ENCODE measurements at places on chromosomes 2 and 18.

- no peak for DNase-seq
These were observed 52.3 kb downstream of the TCF7L1 start for GRCh38 chr2:85185431-85185940.

DNA sequence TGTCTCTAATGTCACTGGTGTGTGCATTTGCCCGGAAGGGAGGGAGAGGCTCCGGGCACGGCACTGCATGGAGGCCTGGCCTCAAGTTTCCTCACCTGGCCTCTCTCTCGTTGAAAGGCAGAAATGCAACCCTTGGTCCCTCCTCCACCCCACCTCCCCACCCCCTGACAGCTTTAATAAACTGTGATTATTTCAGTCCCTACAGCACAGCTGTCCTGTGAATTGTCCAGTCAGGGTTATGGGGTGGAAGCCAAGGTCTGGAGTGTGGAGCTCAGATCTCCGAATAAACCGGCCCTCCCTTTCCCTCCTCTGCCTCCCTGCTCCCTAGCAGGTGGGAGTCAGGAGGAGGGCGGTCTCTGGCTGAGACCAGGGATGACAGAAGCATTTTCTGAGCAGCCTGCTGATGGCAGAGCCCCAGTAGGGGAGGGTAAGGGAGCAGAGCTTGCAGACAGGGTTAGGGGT is 199.2 kb upstream of the SMAD2 start:
- no peak for DNase-seq

- no peak for DNase-seq
These were observed 69.7 kb downstream of the ZNF521 start for GRCh38 chr18:25282282-25282681.

- no peak for DNase-seq
These were observed 64.7 kb upstream of the KLF7 start for GRCh38 chr2:207230261-207231105.

- DNase-seq: no peak
These were observed 96.0 kb downstream of the UXS1 start for GRCh38 chr2:106098081-106098480.

DNA sequence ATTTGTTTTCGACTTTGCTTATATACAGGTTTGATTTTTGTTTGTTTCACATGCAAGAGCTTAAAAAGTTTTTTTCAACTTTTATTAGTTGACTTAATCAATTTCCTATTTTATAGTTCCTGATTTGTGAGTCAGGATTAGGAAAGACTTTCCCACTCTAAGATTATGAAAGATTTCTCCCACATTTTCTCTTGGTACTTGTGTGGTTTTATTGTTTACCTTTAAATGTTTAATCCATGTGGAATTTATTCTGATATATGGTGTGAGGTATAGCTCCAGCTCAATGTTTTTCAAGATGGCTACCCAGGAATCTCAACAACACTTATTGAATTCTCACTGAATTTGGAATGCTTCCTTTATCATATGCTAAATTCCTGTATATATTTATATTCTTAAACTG is 117.8 kb upstream of the LGALSL start:
- DNase-seq: no peak

DNA sequence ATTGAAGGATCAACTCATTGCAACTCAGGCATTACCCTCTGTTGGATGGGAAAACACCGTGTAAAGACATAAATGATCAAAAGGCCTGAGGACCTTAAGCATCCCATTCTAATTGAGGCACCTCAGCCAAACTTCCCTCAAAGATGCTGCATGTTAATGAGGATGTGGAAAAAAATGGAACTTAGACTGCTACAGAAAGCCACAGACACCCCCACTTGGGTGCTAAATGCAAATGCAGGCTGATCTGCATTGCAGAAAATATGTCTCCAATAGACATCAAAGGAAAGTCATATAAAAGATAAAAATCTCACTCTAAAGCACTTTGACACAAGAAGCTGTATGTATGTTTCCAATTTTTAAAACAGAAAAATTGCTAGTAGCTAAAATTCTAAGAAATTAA is 504.7 kb downstream of the KCNJ3 start:
- DNase-seq: no peak

DNA sequence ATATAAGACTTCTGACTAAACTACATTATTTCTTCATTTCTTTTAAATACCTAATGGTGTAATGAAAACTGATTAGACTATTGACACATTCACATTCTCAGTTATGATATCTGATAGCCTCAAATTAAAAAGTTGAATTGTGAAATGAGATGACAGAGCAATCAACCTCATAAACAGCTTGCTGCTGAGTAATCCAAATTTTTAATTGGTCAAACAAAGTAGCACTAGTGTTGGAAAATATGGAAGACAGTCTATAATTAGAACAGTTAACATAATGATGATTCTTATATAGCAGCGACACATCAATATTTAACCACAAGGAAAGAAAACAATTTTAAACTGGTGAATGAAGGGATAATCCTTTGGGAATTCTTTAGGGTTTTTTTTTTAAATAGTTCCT is 91.9 kb upstream of the LRP1B start:
- DNase-seq: no peak
